ENCODE measurements at places on chromosomes 6 and 20.
A peak's percentile ranks its signal among the peaks of the same experiment; 100 is the strongest.

- DNase-seq, result no peak
These were observed 801.6 kb downstream of the EPHA7 start for GRCh38 chr6:92617721-92618120.

DNA sequence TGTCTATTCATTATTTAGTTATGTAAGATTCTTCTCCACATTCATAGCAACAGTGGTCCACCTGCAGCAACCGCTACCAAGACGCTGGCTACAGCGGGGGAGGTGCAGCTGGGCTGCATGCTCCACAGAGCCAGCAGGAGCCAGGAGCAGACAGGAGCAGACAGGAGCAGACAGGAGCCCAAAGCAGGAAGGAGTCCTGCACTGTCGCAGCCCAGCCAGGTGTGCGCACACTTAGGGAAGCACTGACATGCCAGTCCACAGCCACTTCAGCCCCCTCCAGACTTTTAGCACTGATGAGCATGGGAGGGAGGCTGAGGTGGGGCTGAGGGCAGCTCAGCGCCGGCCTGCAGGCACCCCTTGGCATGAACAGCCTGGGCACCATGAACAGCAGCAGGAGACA, 19.6 kb downstream of the KIF16B start:
- DNase-seq, result no peak

DNA sequence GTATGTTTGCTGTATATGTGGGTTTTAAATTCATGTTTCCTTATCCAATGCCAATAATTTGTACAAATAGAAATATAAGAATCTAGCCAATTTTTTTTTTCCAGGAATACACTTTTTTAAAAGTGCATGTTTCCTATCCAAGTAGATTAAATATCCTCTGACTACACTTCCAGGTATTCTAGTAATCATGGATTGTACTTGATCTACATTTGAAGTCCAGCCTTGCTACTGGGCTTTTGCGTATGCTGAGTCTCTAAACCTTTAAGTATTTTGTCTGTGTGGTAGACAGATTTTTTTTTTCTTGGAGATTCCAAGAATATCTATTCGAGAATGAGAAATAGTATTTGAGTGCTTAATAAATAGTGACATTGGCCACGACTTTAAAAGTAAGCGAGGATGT, 188.3 kb downstream of the SASH1 start:
- no peak for DNase-seq

GRCh38 chr6:150987371-150987828, 121.9 kb downstream of the MTHFD1L start:
- DNase-seq, result peak; percentile 2

GRCh38 chr20:37202267-37202943, 23.1 kb upstream of the MROH8 start:
- DNase-seq, result no peak

Data from activated effector memory CD4-positive, alpha-beta T cell treated with Interleukin-2 at 50 U/mL for 16 hours (primary cell).